Pancreas (tissue), 10 donors: ENCODE measurements at places on chromosomes 5 and 9. TPM values are rescaled to one million over a fixed set of nuclear protein-coding genes. Genes with fewer than 3 reads are reported as not detected.

DNA sequence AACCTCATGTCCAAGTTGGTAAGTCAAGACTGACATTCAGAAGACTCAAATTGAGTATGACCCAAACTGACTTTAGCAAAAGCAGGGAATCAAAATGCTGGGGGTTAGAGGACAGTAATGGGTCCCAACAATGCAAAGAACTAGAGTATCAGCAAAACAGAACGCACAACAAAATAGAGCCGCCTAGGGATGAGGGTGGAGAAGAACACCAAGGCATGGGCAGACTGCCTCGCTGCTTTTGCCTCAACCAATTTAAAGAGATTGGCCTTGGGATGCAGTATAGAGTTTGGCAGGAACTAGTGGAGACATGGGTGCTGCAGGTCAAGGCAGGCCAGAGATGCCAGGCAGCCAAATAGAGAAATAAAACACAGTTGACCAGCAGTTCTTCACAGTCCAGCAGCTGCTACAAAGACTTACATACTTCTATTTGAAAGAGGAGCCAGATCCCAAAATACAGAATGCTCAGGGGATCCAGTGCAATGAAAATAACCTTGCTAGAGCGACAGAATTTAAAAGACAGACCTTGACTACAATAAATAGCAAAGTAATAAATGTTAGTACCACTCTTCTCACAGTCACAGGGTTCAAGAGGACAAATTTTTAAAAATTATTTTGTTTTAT, 83.9 kb upstream of the NIPBL start:
- DNase-seq = no peak
- H3K27me3 ChIP-seq = no peaks in the 10 kb centered on the region
- no peak overlapping the region for H3K27ac ChIP-seq
- H3K4me3 ChIP-seq = no peak overlapping the region

- DNase-seq = no peak
- H3K4me1 ChIP-seq = no peaks in the 10 kb centered on the region
- H3K4me3 ChIP-seq = no peak overlapping the region
- H3K27me3 ChIP-seq = no peaks in the 10 kb centered on the region
- H3K27ac ChIP-seq = no peak overlapping the region
- H3K36me3 ChIP-seq = no peaks in the 10 kb centered on the region
These were observed 30.2 kb downstream of the CACNA1B start for GRCh38 chr9:137907776-137908175.

GRCh38 chr9:81264516-81264915, 424.8 kb downstream of the TLE1 start:
- H3K36me3 ChIP-seq = no peaks in the 10 kb centered on the region
- no peak overlapping the region for H3K27ac ChIP-seq
- no peaks in the 10 kb centered on the region for H3K27me3 ChIP-seq
- no peaks in the 10 kb centered on the region for H3K4me1 ChIP-seq

SHC3 gene
- 3.5 TPM for polyA plus RNA-seq

DNA sequence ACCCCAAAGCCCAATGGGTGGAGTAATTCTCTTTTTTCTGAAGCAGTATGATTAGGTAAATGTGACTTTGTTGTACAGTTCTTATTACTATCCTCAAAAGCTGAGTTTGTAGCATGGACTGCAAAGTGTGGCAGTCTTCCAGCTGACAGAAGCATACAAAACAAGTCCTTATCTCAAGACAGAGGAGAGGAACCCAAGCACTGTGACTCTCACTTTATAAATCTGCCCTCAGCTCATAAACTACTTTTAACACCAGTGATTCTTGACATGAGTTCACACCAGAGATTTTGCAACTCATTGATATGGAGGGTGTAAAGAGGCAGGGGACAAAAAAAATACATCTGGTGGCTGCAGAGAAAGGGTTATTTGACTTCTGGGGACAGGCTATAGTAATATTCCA, 251.6 kb downstream of the NTRK2 start:
- H3K4me1 ChIP-seq = no peaks in the 10 kb centered on the region
- no peaks in the 10 kb centered on the region for H3K36me3 ChIP-seq
- no peak overlapping the region for H3K4me3 ChIP-seq
- H3K27me3 ChIP-seq = no peaks in the 10 kb centered on the region

- no peaks in the 10 kb centered on the region for H3K36me3 ChIP-seq
- H3K4me3 ChIP-seq = no peak overlapping the region
- H3K4me1 ChIP-seq = no peaks in the 10 kb centered on the region
These were observed 1105.8 kb downstream of the CDH18 start for GRCh38 chr5:18882154-18882553.

DNA sequence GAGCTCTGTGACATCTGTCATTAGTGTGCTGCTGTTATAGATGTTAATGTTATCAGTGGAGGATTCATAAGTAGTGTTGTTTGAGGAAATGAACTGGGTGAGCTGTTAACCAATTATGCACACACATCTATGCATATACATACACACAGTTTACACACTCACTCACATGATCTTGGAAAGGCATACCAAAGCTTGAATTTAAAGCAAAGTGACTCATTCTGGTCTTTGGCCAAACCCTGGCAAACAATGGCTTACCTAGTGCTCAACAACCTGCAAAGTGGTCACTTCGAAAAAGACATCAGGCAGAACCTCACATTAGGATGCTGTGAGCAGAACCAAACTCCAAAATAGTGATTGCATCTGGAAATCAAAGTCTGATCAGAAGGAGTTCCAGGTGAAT, 1037.3 kb upstream of the CDH6 start:
- H3K4me1 ChIP-seq = no peaks in the 10 kb centered on the region
- no peaks in the 10 kb centered on the region for H3K36me3 ChIP-seq
- H3K27ac ChIP-seq = no peak overlapping the region
- no peak overlapping the region for H3K4me3 ChIP-seq

- H3K27me3 ChIP-seq = no peaks in the 10 kb centered on the region
- H3K36me3 ChIP-seq = no peaks in the 10 kb centered on the region
- H3K27ac ChIP-seq = peak overlapping the region; percentile 62
- H3K4me3 ChIP-seq = no peak overlapping the region
- DNase-seq = no peak
These were observed 59.6 kb downstream of the GALNT12 start for GRCh38 chr9:98867103-98867428.

GRCh38 chr5:127602896-127603844, 45.7 kb upstream of the CTXN3 start:
- H3K4me1 ChIP-seq = no peaks in the 10 kb centered on the region
- H3K27ac ChIP-seq = no peak overlapping the region
- DNase-seq = no peak
- no peaks in the 10 kb centered on the region for H3K36me3 ChIP-seq
- H3K4me3 ChIP-seq = no peak overlapping the region
- no peaks in the 10 kb centered on the region for H3K27me3 ChIP-seq

- H3K4me3 ChIP-seq = no peak overlapping the region
- no peaks in the 10 kb centered on the region for H3K36me3 ChIP-seq
- no peaks in the 10 kb centered on the region for H3K27me3 ChIP-seq
- H3K4me1 ChIP-seq = no peaks in the 10 kb centered on the region
- no peak overlapping the region for H3K27ac ChIP-seq
These were observed 541.1 kb downstream of the DNAH5 start for GRCh38 chr5:13403351-13403750.

GRCh38 chr5:118698774-118699173, 289.6 kb downstream of the DTWD2 start:
- no peak for DNase-seq
- H3K4me1 ChIP-seq = no peaks in the 10 kb centered on the region
- no peaks in the 10 kb centered on the region for H3K27me3 ChIP-seq

LECT2 gene
- polyA plus RNA-seq = not detected

- no peak overlapping the region for H3K4me3 ChIP-seq
- no peaks in the 10 kb centered on the region for H3K36me3 ChIP-seq
- H3K4me1 ChIP-seq = no peaks in the 10 kb centered on the region
- H3K27ac ChIP-seq = no peak overlapping the region
- H3K27me3 ChIP-seq = no peaks in the 10 kb centered on the region
These were observed 90.7 kb downstream of the RAD23B start for GRCh38 chr9:107373809-107374208.
